ENCODE measurements at places on chromosomes 3 and 15.

- no peak for DNase-seq
These were observed 16.3 kb upstream of the DOCK3 start for GRCh38 chr3:50658416-50658815.

GRCh38 chr3:177552051-177552450 lies 354.8 kb upstream of the TBL1XR1 start:
- no peak for DNase-seq

DNA sequence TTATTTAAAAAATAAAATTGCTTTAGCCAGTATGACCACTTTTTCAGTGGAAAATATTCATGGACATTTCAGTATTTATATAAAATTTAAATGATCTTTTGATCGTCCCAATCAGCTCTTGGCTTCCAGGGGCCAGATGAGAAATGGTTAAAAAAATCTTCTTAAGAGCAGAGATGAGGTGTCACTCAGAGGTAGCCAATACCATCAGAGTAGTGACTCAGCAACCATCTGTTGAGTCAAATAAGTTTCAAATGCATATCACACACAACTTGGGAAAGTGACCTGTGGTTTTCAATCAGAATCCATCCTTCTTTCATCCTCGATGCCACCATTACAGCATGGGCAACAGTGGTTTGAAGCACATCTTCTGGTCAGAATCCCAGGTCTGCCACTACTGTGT lies 958.8 kb upstream of the NR2F2 start:
- no peak for DNase-seq

DNA sequence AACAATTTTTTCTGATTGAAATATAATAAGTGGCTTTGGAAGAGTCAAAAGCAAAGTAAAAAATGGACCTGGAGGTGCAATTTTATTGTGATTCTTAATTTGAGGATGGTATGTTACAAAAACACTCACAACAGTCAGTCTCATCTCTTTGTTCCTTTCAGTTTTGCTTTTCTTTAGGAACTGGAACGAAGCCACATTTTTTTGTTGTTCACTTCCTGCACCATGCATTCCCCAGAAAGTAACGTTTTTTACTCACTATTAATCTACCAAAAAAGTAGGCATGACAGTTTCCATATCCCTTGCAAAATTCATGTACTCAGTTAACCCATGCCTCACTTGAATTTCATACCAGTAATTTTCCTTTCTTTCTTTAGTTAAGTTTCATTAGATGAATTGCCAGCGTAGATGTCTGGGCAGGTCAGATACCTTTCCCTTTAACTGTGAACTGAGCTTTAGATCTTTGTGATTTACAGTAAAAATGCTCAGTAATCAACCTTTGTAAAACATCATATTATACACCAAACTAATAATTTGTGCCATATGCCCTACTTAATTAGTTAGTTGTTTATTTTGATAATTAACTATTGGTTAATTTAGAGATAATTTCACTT lies 384.3 kb downstream of the ROBO1 start:
- no peak for DNase-seq

GRCh38 chr3:174156200-174156599 lies 702.9 kb upstream of the NAALADL2 start:
- DNase-seq = no peak

DNA sequence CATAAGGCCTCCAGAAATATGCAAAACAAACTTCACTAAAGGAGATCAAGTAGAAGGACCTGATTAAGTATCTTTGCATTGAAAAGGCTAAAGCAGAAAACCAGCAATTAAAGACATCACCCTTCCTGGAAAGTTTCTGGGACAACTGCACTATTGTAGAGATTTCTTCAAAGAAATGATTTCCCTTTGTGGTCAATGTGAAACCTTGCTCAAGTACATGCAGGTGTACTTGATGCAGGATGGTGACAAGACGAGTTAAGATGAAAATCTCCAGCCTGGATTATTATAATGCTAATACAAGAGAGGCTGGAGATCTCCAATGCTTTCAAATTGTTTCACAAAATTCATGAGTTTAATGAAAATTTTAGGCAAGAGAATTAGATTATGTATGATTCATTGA lies 208.4 kb downstream of the TIGIT start:
- no peak for DNase-seq

GRCh38 chr3:82654708-82655107 lies 893.3 kb upstream of the GBE1 start:
- DNase-seq = no peak

DNA sequence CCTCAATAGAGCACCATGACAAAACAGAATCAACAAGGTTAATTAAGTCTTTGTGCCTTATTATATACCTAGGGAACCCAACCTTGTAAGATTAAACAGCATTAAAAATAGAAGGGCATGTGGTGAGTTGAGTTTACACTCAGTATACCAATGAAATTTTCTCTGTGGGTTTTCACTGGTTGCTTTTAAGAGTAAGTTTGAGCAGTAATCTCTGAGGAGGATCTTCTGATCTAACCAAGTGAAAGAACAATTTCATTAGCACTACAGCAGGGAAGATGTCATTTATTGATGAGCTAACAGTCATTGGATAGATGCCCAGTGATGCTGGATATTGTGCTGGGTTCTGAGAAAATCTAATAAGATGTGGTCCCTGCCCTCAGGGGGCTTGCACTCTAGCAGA lies 26.9 kb upstream of the AKAP13 start:
- no peak for DNase-seq
